ENCODE measurements at places on chromosomes 3 and 15.

GRCh38 chr3:122146466-122146865, 37.0 kb upstream of the CASR start:
- DNase-seq = no peak

- no peak for DNase-seq
Observed at GRCh38 chr3:190983875-190984274, 121.4 kb upstream of the GMNC start.

GRCh38 chr3:55725681-55726500, 238.8 kb upstream of the WNT5A start:
- DNase-seq = no peak

- no peak for DNase-seq
Observed at GRCh38 chr3:138949002-138949418, 2.0 kb downstream of the FOXL2NB start.

GRCh38 chr3:188071636-188072035, 82.3 kb upstream of the LPP start:
- no peak for DNase-seq

Data from left renal cortex interstitium (tissue), 4 donors.